ENCODE measurements at places on chromosomes 2 and 18.

GRCh38 chr2:220075835-220076234, 448.4 kb downstream of the SLC4A3 start:
- no peak for DNase-seq

DNA sequence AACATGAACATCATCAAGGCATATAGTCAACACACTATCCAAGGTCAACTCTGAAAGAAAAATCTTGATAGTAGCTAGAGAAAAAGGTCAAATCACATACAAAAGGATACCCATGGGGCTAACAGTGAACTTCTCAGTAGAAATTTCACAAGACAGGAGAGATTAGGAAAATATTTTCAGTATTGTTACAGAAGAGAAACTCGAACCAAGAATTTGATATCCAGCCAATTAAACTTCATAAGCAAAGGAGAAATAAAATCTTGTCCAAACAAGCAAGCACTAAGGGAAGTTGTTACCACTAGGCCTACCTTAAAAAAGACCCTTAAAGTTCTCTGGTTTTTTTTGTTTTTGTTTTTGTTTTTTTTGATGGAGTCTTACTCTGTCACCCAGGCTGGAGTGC, 242.5 kb downstream of the EXOC6B start:
- no peak for DNase-seq

- no peak for DNase-seq
Measured at GRCh38 chr2:13289310-13289709, 572.6 kb downstream of the TRIB2 start.

GRCh38 chr2:167054881-167055280, 166.6 kb downstream of the XIRP2 start:
- no peak for DNase-seq

GRCh38 chr2:100556746-100557145, 6.0 kb upstream of the PDCL3 start:
- DNase-seq = no peak

- no peak for DNase-seq
Measured at GRCh38 chr2:64640153-64641044, 13.3 kb downstream of the SERTAD2 start.

- no peak for DNase-seq
Measured at GRCh38 chr2:219437141-219437540, 2.5 kb downstream of the SPEG start.

DNA sequence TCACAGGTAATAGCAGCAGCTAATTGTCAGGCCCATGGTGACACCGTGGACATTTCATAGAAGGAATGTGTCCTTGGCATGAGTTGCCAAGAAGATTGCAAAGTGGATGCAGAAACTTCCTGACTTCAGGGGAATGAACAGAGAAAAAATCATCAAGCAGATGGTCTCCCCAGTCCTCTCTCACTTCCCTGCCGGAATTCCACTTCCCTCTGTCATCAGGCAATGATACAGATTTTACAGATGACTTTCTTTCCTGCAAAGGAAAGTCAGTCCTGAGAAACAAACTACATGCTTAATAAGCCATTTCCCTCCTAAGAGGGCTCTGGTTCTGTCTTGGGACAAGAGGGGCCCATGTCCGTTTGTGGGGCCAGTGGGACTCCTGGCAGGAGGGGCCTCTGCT, 45.7 kb downstream of the KCNF1 start:
- DNase-seq = no peak

GRCh38 chr18:39172695-39173421, 1607.3 kb upstream of the CELF4 start:
- no peak for DNase-seq

- no peak for DNase-seq
Measured at GRCh38 chr2:174776223-174776622, 12.0 kb upstream of the CHRNA1 start.

DNA sequence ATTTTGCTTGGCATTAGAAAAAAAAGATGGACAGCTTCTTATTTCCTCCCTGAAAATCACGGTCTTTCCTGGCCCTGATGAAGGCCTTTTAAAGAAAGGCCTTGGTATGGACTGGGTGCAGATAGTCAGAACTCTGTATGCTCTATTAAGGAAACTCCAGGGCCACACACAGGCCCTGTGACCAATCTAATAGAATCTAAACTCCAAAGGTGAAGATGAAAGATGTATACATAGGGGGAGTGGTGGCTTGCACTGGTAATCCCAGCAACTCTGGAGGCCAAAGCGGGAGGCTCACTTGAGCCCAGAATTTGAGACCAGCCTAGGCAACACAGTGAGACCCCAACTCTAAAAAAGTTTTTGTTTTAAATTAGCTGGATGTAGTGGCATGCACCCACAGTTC, 37.3 kb downstream of the OXER1 start:
- no peak for DNase-seq

GRCh38 chr2:192498747-192499146, 304.0 kb upstream of the TMEFF2 start:
- no peak for DNase-seq

GRCh38 chr2:20549144-20549543, 101.8 kb downstream of the HS1BP3 start:
- DNase-seq = no peak

DNA sequence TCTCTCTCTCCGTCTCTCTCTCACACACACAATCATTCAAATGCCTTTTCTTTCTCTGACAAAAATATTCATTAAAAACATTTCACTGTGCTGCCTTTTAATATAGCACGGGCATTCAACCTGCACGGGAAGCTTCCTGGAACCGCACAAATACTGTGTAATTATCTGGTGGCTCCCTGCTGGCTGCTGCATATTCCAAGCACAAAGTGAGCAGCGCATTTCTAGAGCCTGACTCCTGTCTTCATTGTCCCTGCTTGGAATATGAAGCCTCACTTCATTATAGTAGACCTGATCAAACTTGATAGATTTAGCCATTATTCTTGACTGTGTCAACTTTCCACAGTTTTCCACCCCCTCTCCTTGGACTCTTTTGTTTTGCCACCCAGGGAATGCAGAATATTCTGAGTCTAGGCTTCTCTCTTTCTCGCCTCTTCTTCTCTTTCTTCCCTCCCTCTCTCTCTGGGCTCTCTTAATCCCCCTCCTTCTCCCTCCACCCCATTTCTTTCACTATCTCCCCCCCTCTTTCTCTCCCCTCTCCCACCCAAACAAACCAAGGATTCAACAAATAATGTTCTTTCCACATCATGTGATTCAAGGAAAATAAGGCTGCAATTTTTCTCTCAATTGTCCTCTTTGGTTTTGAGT, 672.1 kb upstream of the FANCL start:
- no peak for DNase-seq

DNA sequence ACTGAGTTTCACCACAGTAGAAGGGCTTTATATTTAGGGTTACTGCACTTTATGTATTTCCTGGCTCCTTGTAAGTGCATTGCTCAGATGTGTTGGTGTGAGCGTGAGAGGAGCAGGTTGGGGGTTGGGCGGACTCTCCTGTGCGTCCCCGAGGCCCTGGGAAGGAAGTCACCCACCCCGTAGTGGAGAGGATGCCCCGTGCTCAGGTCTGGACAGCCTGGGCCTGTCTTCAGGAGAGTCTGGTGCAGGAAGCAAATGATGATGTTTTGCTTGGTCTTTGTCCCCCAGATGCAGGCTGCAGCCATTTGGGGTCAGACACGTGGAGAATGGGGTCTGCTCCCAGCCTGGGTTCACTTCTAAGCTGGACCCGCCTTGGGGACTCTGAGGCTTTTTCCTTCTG, 182.8 kb downstream of the LDLRAD4 start:
- DNase-seq = no peak

GRCh38 chr18:79947881-79948610, 3.4 kb downstream of the SLC66A2 start:
- no peak for DNase-seq

- DNase-seq = peak; percentile 8
Measured at GRCh38 chr2:174835797-174836255, 71.6 kb upstream of the CHRNA1 start.

GRCh38 chr2:152558158-152558984, 158.9 kb downstream of the PRPF40A start:
- DNase-seq = no peak

DNA sequence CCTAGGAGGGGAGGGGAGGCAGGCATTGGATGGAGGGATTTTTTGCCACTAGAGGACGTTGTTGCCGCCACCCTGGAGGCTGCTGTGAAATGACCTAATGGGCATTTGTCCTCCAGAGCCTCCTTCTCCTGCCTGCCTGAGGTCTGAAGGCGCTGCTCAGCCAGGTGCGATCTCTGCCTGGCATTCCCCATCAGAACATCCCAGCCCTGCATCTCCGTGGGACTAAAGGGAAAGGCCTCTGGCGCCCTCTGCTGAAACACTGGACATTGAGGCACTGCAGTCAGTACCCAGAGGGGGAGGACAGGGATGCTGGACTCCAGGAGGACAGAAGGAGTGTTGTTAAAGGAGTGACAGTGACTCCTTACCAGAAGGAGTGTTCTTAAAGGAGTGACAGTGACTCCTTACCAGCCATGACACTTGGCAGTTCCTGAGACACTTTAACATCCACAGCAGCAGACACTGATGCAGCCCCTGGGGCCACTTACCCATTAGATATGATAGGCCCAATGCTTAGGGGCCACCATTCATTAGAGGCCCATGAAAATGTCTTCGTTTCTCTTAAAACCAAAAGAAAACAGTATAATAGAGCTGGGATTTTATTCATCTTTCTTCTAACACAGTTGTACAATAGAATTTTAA, 17.0 kb downstream of the THNSL2 start:
- peak; percentile 68 for DNase-seq

DNA sequence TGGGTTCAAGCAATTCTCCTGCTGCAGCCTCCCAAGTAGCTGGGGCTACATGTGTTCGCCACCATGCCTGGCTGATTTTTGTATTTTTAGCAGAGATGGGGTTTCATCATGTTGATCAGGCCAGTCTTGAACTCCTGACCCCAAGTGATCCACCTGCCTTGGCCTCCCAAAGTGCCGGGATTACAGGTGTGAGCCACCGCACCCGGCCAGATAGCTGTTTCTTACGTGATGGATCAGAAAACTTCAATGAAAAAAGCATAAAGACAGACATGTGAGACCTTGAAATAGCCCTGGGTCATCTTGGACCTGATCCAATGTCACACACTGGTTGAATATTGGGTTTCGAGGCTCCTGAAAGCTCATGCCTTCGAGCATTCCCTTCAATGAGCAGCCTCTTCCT, 66.7 kb upstream of the RTN4 start:
- DNase-seq = no peak

DNA sequence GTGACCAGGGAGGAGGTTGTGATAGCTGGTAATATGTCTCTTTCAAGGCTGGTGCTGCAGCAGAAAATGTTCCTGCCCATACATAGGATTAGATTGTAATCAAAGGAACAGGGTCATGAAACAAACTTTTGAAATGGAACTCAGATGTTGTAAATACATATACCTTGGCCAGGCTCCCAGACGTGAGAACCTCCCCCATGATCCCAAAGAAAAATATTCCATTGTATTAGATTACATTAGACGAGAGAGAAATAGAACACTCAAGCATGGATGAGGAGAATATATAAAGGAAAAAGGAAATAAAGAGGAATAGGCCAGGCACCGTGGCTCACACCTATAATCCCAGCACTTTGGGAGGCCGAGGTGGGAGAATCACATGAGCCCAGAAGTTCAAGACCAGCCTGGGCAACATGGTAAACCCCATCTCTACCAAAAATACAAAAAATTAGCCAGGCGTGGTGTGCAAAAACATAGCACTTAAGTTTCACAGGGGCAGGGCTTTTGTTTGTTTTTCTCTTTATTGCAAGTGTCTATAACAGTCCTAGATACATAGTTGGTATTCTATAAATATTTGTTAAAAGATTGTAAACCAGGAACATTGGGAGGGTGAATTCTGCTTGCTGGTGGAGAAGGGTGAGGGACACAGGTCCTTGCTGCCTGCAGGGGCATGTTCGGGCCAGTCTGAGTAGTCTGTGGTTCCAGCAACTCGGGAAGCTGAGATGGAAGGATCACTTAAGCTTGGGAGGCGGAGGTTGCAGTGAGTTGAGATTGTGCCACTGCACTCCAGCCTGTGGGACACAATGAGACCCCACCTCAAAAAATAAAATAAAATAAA, 52.8 kb downstream of the RPL37A start:
- no peak for DNase-seq

- DNase-seq = no peak
Measured at GRCh38 chr2:217279556-217279955, 419.7 kb upstream of the TNP1 start.

- no peak for DNase-seq
Measured at GRCh38 chr18:61852496-61852895, 40.3 kb downstream of the RNF152 start.

- no peak for DNase-seq
Measured at GRCh38 chr2:10201201-10201600, 78.7 kb downstream of the RRM2 start.

DNA sequence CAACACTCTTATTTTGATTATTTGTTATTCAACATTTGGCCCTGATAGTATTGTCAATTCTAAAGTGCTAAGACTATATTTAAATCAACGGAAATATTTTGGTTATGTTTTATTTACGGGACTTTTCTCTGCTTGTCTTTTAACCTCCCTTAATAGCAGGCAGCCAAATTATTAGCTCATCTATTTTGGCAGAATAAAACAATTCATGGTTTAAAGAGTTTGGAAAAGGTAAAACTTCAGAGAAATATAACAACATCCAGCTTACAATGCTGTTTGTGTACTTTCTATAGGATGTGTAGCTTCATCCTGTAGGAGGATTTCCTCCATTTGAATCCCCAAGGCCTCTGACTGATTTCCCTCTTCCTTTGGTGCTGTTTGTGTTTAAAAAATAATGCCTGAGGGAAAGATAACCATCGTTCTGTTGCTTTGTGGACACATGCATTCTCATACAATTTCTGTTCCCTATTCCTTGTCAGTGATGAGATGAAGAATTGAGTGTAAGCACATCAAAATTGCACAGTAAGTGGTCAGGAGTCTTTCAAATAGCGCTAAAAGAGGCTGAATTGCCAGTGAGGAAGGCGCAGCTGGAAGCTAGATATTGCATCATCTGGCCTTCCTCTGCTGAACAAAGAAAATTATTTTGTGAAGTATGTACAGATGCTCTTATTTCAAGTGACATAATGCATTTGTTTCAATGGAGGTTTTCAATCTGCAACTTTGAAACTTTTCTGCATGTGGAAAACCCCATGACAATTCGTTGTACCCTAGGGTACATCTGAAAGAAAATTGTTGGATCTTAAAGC, 80.3 kb downstream of the CD28 start:
- no peak for DNase-seq

- DNase-seq = peak; percentile 78
Measured at GRCh38 chr2:152166633-152167032, 8.9 kb downstream of the STAM2 start.

- no peak for DNase-seq
Measured at GRCh38 chr2:185813707-185814106, 75.1 kb downstream of the FSIP2 start.

GRCh38 chr2:144120487-144120886, 399.4 kb downstream of the ZEB2 start:
- no peak for DNase-seq

Measured in hematopoietic multipotent progenitor cell treated with erythropoietin and hydrocortisone succinate and interleukin-3 and kit ligand, for 6 days (in vitro differentiated cells).